ENCODE measurements at places on chromosomes 5 and 9.

DNA sequence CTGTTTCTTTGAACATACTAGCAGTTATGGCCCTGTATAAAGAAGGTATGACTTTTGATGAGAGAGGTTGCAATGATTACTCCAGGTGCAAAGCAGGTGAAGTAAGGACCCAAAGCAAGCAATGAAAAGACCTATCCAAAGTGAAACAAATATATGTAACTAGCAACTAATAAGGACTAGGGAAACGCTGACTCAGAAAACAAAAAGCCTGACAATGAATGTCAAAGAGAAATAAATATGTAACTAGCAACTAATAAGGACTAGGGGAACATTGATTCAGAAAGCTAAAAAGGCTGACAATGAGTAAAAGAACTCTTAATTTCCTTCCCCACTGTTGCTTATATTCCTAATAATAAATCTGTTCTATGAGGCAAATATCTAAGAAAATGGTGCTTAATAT is 43.1 kb downstream of the HMGCR start:
- no peak for DNase-seq

DNA sequence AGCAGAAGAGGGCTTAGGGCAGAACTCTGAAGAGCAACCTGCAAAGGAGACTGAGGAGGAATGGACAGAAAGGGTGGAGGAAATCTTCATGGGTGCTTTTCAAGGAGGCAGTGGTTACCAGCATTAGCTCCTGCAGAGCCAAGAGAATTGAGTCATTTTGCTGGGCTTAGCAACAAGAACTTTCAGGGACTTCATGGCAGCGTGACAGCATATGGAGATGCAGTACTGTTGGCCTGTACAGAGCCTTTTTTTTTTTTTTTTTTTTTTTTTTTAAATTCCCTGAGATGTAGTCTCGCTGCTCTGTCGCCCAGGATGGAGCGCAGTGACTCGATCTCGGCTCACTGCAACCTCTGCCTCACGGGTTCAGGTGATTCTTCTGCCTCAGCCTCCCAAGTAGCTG is 296.0 kb upstream of the DMRT1 start:
- no peak for DNase-seq

GRCh38 chr9:37417857-37418618 is 4.5 kb upstream of the GRHPR start:
- no peak for DNase-seq

DNA sequence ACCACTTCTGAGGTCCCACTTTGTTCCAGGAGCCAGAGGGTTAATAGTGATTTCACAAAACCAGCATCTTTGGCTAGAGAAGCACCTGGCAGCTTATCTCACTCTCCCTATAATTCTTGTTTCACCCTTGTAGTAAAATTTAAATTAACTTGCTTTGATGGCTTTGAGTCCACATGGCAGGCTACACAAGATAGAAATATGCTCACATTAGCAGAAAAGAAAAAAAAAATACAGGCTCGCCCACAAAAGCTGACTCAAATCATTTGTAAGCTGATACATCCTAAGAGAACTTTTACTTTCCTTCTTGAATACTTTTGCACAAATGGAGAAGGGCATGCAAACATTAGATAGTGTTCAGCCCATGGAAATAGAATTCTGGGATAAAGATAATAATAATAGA is 36.2 kb downstream of the TNFSF15 start:
- DNase-seq: no peak

DNA sequence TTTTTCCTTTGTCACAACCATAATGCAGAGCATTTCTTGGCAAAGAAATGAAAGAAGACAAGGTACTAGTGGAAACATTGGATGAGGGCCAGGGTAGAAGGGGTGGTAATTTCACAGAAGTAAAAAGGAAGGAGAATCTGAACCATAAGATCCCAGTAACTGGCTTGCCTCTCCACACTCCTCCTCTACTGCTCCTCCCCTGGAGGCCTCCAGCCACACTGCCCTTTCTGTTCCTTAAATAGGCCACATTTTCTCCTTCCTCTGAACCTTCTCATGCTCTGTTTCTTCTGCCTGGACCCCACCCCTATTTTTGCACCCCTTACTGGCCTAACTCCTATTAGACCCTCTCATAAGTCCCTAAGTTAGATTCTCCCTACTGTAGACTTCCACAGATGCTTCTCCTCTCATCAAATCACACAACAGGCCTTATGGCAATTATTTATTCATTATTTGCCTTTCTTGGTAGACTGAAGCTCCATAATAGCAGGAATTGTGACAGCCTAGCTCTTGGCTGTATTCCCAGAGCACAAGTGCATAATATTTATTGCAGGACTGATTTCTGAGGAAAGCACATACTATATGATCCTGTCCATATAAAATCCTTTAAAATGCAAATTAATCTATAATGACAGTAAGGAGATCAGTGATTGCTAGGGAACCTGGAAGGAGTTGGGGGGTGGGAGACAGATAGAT is 31.3 kb upstream of the GRIA1 start:
- no peak for DNase-seq
